ENCODE measurements at places on chromosomes 2 and 18.

- no peak for DNase-seq
Observed at GRCh38 chr2:144510294-144510991, 9.5 kb downstream of the ZEB2 start.

GRCh38 chr2:151796774-151797173, 31.4 kb downstream of the ARL5A start:
- DNase-seq = no peak

DNA sequence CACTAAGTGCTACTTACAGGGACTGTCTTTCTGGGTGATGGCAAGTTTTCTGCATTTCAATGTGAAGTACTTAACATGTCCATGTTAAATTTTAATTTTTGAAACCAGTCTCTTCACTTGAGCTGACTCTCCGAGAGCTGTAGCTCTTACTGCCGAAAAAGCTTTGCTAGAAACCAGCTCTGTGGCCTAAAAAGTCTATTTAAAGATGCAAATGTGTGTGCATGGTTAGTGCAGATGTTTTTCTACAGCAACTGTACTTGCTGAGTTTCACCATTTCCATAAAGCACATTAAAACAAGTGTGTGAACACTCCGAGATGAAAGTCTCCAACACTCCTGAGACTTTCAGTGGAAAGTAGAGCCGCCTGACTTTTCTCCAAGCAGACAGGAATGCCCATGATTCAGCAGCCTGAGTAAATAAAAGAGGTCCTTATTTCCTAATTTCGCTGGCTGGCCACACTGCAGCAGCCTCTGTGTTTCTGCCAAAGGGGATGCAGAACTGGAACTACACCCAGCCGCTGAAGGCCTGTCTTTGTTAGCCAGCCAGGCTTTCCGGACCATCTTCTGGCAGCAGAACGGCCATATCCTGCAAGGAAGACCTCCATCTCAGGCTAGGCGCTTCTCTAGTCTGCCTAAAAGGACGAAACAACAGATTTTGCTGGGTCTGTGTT, 121.2 kb downstream of the ZNF521 start:
- DNase-seq = peak; percentile 93

DNA sequence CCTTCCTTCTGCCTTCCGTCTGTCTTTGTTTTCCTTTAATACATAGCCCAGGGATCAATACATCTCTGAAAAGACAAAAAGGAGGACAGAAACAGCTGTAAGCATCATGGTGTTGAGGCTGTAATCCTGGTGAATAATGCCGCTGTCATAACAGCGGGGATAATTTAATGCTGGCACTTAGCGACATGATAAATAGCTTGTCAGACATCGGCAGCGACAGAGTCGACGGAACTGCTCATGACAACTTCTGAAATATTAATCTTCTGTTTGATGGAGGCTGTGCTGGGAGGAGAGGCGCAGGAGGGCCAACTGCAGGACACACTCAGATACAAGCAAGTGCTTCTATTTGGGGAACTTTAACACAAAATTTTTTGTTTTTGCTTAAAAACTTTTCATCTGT, 602.2 kb downstream of the GALR1 start:
- no peak for DNase-seq

DNA sequence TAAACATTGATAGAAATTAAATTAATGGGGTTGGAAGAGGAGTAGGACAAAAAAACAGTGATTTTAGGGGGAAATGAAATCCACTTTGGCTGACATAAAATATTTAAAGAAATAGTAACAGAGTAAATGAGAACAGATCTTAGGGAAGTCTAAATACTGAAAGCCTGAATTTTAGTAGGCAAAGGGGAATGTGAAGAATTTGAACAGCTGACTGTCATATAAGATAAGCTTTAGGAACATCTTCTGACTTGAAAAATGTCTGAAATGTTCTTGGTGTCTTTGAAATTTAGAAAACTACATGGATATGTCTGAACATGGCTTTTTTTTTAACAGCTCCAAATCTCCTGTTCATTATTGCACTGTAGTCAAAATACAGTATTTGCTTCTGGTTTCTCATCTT, 150.3 kb downstream of the CALCRL start:
- DNase-seq = no peak

DNA sequence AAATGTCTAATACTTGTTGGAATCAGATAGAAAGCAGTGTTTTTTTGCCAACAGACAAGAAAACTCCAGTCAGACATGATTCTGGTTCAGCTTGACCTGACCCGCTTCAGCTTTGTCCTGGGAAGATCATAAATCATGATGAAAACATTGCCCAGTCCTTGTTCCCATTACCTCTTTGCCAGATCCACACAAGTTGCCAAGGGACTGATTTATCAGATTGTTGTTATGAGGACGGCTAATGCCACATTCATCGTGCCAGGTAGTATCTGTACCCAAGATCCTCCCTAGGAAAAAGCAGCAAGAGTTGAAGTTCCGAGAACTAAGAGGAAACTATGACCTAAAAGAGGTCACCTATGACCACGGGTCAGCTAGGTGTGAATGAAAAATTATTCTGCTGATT, 39.0 kb downstream of the SLC40A1 start:
- no peak for DNase-seq

Measured in right atrium auricular region (tissue), 2 donors.